Common myeloid progenitor, CD34-positive (primary cell): ENCODE measurements at places on chromosomes 16 and 17.

- DNase-seq, result no peak
These were observed 1.7 kb downstream of the ATP2C2 start for GRCh38 chr16:84369938-84370627.

DNA sequence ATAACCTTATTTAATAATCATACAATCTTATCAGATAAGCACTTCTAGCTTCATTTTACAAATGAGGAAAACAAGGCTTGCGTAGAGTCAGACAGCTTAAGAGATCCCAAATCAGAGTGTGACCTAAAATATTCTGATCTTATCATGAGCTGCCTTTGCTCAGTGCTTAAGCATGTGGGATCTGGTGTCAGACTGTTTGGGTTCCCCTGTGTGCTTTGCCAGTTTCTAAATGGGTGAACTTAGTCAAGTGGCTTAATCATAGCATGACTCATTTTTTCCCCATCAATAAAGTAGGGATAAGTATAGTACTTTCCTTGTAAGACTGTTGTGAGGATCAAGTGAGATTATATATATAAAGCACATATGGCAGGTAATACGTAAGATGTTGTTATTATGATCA lies 612.6 kb upstream of the C16orf82 start:
- DNase-seq, result no peak

- no peak for DNase-seq
These were observed 133.2 kb upstream of the AXIN2 start for GRCh38 chr17:65694601-65695000.

DNA sequence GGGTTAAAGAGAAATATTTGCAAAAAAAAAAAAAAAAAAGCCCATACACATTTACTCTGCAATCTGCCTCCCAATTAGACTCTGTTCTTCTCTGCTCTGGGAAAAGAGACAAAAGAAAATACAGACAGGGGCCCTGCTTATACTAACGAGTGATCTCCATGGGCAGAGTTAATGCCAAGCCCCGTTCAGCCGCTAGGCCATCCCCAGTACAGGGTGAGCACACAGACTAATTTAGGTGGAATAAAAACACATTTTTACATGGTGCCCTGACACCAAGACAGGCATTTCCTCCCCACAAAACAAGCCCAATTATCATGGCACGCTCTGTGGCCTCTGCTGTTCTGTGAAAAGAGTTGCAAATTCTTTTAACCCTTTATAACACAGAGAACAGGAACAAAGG lies 356.3 kb upstream of the C16orf82 start:
- DNase-seq, result no peak

- DNase-seq, result no peak
These were observed 29.8 kb downstream of the WSB1 start for GRCh38 chr17:27323538-27324215.

- DNase-seq, result no peak
These were observed 14.4 kb downstream of the EPOP start for GRCh38 chr17:38660097-38661025.

DNA sequence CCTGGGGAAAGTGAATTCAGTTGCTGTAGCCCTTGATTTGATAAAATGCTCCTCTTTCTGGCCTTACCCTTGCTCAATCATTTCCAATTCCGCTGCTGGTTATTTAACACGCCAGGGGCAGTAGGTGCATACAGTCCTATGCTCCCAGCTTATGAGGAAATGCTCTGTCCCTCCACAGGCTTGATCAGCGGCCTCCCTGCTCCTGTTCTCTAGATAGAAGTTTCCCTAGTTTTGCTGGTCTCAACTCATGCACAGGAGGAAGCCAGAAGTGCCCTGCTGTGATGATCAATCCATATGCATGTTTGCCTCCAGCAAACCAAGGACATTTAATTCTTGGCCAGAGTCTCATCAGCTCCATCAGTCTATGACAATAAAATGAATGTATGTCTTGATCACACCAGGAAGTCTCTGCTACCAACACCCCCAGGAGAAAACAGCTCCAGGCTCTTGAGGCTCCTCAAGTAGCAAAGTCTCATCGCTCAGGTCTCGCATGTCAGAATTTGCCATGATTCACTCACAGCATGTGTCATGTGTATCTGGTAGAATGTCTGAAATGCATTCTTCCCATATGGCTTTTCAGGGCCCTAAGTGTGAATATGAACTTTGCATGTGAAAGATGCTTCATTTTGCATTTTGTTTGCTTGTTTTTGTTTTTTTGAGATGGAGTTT lies 208.9 kb downstream of the CDH13 start:
- DNase-seq, result no peak

GRCh38 chr16:13970708-13971422 lies 50.9 kb downstream of the ERCC4 start:
- no peak for DNase-seq

DNA sequence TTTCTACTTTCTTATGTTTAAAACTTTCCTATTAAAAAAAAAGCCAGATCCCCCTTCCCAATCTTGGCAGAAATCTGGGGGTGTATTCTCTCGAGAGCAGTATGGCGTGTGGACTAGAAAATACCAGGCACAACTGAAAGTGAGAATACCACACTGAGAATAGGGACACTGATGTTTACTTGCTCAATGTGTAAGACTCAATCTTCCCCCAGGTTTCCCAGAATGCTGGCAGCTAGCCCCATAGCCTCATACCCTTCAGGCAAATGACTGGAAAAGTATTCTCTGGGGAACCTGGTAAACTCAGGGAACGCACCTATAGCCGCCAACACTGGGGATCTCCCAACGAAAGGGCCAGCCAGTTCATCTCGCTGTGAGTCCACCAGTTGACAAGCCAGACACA lies 15.3 kb downstream of the ZZEF1 start:
- DNase-seq, result no peak
